ENCODE measurements at places on chromosomes 2 and 18.

DNA sequence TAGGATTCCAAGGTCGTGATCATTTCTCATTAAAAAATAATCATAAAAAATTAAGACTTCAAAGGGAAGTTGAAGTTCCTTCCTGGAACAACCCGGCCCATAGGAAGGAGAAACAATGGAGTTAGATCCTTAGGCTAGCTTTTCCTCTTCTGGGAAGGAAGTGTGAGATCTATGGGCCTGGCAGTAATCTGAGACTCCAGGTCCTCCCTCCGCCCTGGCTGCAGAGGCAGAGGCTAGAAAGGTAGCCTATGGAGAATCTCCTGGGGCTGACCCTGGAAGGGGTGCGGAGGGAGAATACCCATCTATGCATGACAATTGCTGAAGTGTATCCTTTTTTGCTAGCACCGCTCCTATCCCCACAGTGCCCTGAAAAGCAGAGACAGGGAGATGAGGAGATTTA lies 37.9 kb downstream of the TRIB2 start:
- no peak for DNase-seq

DNA sequence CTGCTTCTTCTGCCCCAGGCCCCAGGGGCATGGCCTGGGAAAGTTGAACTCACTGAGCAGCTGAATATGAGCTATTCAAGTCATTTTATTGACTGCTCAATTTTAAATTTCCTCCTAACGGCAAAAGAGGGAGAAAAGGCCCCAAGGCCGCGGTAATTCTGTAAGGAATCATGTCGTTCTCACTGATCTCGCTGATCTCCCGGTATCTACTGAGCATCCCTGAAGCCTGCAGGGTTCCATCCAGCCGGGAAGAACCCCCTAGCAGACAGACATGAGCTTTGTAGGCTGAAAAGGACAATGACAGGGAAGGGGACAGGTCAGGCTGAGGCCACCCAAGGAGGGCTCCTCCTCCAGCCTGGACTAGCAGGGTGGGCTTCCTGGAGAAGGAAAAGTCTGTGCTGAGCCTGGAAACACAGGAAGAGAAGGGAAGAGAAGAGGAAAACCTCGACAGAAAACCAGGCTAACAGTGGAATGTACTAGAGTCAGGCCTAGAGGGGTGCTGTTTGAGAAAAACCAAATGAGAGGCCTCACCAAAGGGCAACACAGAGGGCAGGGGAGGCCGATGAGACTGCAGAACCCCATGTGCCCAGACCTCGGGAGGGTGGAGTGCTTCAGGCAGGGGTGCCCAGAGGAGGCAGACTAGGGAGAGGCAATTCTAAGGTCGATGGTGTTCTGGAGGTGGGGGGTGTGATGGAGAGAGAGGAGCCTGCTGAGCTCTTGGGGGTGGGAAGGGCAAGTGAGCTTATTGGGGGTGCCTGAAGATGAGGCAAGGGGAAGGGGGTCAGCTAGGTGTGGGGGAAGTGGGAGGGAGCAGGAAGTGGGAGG lies 2.9 kb upstream of the NPPC start:
- no peak for DNase-seq

DNA sequence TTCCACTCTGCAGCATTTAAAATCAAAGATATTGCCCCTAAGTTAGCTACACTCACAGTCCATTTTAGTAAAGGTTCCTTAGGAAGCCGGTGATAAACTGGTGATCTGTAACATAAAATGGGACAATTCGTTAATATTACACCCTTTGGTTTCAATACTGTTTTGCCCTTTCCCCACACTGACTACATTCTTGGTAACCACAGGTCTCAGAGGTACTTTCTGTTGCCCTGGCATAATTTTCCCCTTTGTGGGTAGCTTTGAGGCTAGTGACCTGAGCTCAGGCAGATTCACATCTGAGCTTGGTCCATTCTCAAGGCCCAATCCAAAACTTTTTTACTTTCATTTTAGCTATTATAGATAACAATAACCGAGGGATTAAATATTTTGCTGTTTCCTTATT lies 32.9 kb upstream of the CSRNP3 start:
- no peak for DNase-seq

- no peak for DNase-seq
Observed at GRCh38 chr2:49490710-49491109, 336.4 kb upstream of the FSHR start.

DNA sequence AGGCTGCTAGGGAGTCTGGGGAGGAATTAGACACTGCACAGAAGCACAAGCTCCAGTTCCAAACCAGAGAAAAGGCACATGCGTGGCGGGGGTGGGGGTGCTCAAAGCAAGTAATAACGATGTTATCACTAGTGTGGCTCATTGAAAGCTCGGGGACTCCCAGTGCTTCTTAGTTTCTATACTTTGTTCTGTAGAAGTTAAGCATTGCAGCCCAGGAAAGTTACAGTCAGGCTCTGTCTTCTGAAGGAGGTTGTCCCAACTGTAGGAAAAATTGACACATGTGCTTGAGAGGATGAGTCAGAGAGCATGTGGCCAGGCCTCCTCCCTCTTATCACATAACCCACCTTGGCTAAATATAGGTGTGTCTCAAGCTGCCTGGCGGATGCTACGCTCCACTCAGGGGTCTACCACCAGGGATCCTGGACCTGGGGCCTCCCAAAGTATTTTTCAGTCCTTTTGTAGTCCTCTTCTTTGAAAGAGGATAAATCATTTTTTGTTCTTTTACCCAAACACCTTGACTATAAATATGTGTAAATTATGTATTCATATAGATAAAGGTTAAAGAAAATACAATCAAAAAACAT lies 3.8 kb downstream of the GALNT5 start:
- no peak for DNase-seq

DNA sequence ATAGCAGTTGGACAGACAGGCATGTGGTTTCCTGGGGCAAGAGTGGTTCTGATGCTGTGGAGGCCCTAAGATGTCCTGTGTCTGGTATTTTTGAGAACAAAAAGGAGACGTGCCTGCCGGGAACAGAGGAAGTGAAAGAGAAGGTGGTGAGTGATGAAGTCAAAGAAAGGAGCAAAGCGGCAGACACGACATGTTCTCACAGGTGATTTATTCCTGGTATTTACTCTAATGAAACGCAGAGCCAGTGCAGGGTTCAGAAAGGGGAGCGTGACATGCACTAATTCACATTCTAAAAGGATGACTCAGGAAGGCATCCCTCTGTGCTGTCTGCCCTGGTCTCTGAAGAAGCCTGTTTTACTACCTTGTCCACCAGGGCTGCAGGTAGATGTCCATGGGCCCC lies 211.0 kb downstream of the KCNE4 start:
- DNase-seq: no peak

GRCh38 chr2:33104726-33105125 lies 158.0 kb downstream of the LTBP1 start:
- no peak for DNase-seq

GRCh38 chr18:78624646-78625279 lies 354.9 kb upstream of the SALL3 start:
- DNase-seq: no peak

GRCh38 chr2:113283704-113284284 lies 5.1 kb upstream of the PAX8 start:
- peak; percentile 55 for DNase-seq

- no peak for DNase-seq
Observed at GRCh38 chr18:35371412-35372195, 5.5 kb downstream of the ZNF396 start.

DNA sequence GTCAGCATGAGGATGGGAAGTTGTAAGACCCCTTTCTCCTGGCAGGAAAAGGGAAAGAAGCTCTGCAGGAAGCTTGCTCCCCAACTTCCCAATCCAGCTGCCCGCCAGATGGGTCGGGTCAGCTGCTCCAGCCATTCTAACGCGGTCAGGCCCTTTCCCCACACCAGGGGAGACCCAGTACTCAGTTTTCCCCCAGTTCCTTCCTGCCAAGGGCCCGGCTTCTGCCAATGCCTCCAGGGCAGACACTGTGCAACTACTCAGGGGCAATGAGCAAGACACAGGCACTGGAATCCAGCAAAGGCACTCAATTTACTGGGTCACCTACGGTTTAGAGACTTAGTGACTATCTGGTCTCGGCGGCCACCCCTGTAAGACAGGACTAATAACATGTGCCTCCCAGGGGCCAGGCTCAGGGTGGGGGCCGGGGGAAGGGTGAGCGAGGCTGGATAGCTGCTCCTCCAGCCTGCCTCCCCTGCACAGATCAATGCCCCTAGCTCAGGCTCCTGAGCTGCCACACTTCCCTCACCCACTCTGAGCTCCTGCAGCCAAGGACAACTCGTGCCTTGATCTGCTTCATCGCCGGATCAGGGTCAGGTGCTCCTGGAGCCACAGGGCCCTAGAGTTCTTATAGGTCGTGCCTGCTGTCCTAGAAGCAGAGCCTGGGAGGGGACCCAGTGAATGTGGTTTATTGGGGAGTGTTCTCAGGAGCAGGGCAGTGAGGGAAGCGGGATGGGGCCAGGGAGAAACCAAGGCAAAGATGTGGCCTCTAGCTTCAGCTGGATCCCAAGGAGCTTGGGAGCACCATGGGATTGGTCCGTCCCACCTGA lies 171.1 kb downstream of the ZFP36L2 start:
- DNase-seq: no peak

DNA sequence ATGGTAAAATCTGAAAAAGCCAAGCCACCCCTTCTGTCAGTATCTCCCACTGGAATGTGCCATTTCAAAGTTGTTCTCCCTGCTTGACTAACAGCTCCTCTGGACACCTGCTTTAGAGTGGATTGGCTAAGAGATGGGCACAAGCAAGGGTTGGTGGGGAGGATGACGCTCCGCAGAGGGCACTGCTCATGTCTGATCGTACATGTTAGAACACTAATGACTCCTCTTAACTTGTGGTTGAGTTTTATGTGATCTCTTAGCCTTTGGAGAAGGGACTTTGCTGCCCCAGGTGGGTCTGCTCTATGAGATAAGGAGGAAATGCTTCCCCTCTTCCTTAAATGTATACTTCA lies 8.2 kb upstream of the KIAA2012 start:
- DNase-seq: no peak

DNA sequence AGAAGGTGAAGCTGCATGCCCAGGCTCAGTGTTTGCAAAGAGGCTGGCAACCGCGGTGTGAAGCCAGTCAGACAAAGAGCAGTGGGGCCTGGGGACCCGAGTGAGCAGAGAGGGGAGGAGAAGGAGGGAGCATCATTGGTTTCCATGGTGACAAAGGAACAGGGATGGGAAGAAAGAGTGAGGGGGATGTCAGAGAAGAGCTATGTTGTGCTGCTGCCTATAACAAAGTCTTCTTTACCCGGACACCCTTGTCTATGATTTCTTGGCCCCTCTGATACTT lies 14.5 kb downstream of the TMEM247 start:
- DNase-seq: no peak

DNA sequence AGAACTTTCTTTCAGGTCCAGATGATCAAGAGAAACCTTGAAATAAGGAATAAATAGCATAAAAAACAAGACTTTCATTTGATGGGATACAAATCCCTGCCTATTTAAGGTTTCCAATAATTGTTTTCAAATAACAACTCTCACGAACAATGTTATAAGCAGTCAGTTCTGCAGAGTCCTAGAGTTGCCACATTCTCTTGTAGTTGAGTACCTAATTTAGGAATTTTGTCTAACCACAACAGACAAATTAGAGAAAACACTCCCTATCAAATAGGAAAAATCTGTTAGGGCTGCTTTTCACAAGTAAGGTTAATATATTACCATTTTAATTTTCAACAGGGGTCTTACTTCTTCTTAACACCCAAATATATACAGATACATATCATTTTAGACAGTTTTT lies 130.1 kb upstream of the CDH20 start:
- DNase-seq: no peak

DNA sequence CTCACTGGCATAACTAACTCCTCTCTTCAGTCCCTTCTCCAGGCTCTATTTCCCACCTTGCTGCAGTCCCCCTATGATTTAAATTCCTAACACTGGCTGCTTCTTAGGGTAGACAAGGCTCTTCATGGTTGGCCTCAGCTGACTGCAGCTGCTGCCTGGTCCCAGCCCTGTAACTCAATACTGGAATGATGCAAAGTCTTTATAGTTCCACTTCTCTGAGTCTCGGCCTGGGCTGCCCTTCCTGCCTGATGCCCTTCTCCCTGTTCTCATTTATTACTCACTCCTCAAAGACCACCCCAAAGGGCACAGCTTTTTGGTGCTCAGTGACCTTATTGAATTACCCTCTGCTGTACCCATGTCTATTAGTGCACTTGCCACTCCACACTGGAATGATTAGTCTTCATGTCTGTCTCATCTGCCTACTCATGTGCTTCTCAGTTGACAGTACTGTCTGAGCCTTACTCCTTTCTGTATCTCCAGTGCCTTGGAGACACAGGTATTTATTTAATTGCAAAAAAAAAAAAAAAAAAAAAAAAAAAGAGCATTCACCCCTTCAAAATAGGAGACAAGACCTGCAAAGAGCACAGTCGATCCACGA lies 199.4 kb upstream of the REV1 start:
- DNase-seq: no peak

GRCh38 chr2:26033270-26033817 lies 540 bp upstream of the RAB10 start:
- peak; percentile 74 for DNase-seq

DNA sequence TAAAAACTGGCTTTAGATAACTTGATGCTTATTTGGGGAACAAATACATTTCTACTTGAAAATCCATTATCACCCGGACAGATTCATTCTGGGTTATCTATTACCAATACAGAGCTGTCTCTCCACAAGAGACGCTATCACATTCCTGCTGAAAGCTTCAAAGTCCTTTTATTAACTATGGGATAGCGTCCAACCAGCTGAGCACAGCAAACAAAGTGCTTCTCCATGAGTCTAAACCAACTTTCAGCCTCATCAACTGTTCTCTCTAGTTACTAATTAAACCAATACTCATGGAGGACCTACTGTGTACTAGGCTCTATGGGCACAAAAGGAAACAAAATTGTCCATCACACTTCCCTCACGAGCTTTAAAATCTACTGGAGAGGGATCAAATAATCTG lies 132.8 kb downstream of the L3MBTL4 start:
- DNase-seq: no peak

GRCh38 chr18:62486290-62486964 lies 36.4 kb upstream of the ZCCHC2 start:
- DNase-seq: peak; percentile 4

GRCh38 chr2:98377544-98377943 lies 31.3 kb downstream of the CNGA3 start:
- DNase-seq: no peak

- DNase-seq: peak; percentile 44
Observed at GRCh38 chr2:1638281-1638860, 105.9 kb downstream of the PXDN start.
